ENCODE measurements at places on chromosomes 6 and 20.

DNA sequence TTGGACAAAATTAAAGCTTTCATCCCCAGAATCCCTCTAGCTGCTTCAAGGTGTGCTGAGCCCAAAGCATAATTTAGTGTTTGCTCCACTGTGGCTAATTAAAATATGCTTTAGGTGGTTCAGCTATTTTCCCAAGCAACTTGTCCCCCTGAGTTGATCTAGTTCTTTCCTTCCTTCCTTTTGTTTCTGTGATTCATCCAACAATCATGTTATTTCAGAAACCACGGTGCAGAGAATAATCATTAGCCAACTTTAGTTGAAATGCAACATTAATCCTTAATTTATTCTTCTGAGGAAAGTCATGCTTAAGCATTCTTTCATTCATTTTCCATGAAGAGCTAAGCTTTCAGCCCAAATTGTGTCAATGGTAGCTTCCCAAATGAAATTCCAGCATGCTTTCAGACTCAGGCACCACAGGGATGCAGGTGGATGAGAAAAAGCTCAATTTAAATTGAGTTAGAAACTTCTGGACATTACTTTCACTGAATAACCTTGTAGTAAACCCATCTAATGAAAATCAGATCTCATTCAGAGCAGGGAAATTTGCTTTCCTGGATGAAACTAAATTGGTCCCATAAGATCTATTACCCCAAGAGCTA lies 209.0 kb upstream of the NT5E start:
- DNase-seq = peak; percentile 4

- DNase-seq = no peak
These were observed 172.0 kb downstream of the TBC1D7 start for GRCh38 chr6:13156381-13156780.

DNA sequence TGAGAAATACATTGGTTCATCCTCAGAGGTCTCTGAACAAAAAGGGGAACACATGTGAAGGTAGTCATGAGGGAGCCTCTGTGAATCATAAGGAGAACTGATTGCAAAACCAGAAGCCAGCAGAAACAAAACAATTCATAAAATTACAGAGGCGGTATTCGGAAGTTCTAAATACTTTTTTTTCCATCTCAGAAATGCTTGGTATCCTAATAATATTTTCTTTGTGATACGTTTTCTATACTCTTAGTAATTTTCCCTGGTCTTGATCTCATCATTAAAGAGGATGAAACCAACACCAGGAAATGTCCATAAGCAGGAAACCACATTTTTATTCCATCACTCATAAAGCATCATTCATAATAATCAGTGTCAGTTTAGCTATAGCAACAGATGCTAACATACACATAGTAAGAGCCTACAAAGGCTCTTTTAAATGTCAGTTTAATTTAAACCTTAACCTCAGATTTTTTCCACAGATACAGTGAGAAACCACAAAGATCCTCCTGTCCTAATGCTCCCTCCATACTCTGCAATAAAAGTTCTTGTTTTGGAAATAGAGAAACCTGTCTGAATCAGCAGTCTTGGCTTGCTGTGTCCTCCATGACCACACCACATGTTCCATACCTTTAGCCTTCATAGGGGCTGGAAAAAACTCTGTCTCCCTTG lies 29.2 kb downstream of the SGK1 start:
- DNase-seq = no peak

DNA sequence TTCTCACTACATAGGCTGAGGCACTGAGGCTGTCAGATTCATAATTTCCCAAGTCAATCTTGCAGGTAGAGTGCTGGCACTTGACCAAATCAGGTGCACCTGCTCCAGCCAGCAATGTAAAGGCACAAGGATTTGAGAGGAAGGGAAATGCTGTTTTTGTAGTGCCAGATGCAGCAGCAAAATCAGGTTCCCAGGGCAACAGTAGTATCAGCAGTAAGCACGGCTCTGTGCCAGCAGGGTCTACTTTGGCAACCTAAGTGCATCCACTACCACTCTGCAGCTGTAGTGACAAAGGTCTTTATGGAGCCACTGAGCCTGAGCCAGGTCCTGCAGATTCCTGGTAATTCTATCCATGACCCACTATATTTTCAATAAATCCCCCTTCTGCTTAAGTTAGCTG lies 329.5 kb downstream of the TPBG start:
- DNase-seq = no peak

DNA sequence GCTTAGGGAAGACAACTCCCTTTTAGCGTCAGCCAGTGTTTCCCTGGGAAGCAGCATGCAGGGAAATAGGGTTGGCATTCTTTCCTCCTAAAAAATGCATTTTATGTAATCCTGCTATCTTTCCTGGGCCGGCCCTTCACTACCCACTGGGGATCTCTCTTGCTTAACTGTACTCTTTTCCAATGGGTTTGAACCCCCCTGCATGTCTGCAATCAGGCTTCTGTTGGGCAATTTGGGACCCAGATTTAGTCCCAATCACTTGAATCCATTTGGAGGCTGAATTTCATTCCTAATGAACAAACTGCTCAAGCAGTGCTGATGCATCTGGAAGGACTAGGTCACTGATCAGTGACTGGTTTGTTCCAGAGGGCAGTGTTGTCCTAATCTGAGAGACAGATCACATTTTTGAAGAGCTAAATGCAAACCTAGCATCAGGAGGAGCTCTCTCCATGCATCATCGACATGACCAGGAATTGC lies 152.0 kb downstream of the TSHZ2 start:
- no peak for DNase-seq

- no peak for DNase-seq
These were observed 11.8 kb downstream of the SRC start for GRCh38 chr20:37357481-37358365.

DNA sequence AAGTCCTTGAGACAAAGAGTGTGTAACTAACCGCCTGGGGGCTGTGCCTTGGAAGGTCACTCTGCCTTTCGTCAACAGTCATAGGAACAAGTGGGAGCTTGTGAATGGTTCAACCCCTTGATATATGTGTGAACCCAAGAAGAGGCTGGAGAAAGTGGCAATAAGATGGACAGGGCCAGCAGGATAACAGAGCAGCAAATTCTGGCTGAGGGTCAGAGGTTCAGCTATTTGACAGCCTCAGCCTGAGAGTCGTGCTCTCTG lies 54.9 kb downstream of the CPNE5 start:
- DNase-seq = no peak

GRCh38 chr20:25193843-25194242 lies 1.7 kb upstream of the ENTPD6 start:
- no peak for DNase-seq

- DNase-seq = no peak
These were observed 151.9 kb upstream of the COL21A1 start for GRCh38 chr6:56399250-56399671.

- DNase-seq = no peak
These were observed 176.7 kb upstream of the BTBD3 start for GRCh38 chr20:11740975-11741374.

DNA sequence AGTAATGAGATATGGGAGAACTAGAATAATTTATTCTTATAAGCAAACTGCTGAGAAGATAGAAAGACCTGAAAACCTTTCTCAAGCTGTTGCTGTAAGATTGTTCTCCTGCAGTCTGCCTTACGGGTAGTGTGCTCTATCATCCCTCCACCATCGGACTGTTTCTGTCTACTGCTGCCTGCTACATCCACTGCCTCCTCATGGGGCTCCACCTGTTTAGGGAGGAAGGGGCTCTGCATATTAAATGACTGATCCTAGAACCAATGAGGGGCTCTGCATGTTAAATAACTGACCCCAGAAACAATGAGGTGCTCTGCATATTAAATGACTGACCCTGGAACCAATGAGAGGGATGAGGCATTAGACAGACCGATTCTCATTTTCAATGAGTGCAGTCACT lies 654.6 kb downstream of the KIF16B start:
- DNase-seq = no peak

GRCh38 chr6:45156075-45156474 lies 172.1 kb upstream of the RUNX2 start:
- DNase-seq = no peak

GRCh38 chr20:59453759-59454560 lies 150.4 kb upstream of the PHACTR3 start:
- DNase-seq = no peak

- no peak for DNase-seq
These were observed 299.1 kb downstream of the EPHA7 start for GRCh38 chr6:93120154-93120742.

- DNase-seq = no peak
These were observed 61.2 kb downstream of the RGS17 start for GRCh38 chr6:153069897-153070296.

GRCh38 chr6:109580519-109580918 lies 97.5 kb upstream of the ZBTB24 start:
- peak; percentile 2 for DNase-seq

- DNase-seq = no peak
These were observed 16.3 kb downstream of the JAG1 start for GRCh38 chr20:10657453-10657852.

- DNase-seq = no peak
These were observed 11.4 kb upstream of the COL9A1 start for GRCh38 chr6:70314296-70314695.

DNA sequence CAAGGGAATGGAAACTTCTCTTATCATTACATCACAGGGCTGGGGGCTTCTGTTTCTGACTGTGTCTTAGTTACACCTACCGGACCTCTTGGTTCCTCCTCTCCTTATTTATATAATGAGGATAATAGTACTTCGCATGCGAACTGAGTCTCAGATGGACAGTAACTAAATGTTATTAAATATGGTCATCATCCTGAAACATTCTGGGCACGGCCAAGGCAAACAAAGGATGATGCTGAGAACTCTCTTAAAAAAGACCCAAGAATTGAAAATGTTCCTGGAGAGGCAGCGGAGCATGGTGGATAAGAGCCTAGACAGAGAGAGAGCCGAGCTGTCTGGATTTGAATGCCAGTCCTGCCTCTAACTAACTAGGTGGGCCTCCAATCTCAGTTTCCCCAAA lies 119.8 kb upstream of the SASH1 start:
- DNase-seq = no peak

GRCh38 chr6:169862892-169863525 lies 111.6 kb downstream of the ERMARD start:
- DNase-seq = no peak

- no peak for DNase-seq
These were observed 66.4 kb upstream of the THBS2 start for GRCh38 chr6:169320013-169320412.

DNA sequence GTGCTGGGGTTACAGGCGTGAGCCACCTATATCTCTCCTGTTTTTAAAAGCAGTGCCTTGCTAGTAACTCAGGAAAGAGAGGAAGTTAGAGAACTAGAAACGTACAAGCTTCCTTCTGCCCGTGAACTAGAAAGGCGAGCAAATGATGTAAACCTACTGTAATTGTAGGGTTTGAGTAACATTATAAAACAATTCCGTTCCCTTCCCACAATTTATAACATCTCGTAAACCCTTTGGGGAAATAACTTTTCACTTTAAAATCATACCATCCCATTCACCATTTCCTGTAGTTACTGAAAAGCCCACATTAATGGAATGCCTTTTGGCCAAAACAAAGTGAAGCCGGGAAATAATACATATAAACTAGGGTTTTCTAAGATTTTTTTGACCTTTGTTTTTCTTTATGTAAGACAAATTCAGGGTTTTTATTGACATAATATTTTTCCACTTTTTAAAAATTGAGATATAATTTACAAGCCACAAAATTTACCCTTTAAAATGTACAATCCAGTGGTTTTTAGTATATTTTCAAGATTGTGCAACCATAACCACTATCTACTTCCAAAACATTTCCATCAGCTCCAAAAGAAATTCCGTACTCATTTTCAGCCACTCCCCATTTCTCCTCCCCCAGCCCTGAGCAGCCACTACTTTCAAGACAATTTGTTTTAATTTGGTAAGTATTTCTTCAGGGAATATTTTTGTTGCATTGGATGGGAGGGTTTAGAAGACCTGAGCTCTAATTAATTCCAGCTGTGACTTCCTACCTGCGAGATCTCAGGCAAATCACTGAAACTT lies 175.1 kb upstream of the PDE10A start:
- no peak for DNase-seq

- DNase-seq = no peak
These were observed 123.2 kb downstream of the TFAP2C start for GRCh38 chr20:56752274-56752673.

GRCh38 chr6:16243055-16243454 lies 4.7 kb downstream of the GMPR start:
- DNase-seq = no peak

DNA sequence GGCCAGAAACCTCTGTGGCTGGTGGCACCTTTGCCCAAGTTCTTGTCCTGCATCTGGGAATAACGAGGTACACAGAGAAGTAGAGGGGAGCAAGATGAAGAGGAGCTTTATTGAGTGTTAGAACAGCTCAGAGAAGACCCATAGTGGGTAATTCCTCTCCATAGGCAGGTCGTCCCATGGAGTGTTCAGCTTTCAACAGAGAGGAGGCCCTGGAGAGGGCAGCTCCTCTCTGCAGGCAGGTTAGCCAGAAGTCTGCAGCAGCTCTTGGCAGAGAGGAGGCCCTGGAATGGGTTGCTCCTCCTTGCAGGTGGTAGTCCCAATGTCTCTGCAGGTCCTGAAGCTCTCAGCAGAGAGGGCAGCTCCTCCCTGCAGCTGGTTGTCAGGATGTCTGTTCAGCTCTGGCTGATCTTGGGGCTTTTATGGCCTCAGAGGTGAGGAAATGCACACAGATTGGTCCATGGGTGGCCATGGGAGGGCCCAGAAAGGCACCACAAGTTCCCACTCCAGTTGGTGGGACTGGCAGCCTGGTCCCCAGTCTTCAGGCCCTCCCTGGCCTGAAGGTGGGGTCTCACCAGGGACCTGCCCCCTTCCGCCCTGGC lies 89.0 kb downstream of the IPCEF1 start:
- no peak for DNase-seq

- DNase-seq = no peak
These were observed 207.7 kb upstream of the PTCHD4 start for GRCh38 chr6:48318670-48319069.

DNA sequence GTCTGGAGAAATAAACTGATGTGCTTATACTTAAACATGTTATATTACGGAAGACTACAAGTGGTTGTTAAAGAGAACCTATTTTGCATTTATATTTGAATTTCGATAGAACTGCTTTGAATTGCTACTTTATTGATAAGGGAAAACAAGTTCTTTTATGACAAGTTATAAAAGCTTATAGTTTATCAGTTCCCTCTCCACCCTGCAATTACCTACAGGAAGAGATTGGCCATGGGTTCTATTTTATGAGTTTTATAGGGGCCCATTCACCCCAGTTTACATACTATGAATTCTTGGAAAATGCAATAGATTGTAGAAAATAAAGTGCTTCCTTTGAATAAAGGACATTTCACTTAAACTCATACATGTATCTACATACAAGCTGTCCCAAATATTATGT lies 144.4 kb downstream of the AHI1 start:
- no peak for DNase-seq

DNA sequence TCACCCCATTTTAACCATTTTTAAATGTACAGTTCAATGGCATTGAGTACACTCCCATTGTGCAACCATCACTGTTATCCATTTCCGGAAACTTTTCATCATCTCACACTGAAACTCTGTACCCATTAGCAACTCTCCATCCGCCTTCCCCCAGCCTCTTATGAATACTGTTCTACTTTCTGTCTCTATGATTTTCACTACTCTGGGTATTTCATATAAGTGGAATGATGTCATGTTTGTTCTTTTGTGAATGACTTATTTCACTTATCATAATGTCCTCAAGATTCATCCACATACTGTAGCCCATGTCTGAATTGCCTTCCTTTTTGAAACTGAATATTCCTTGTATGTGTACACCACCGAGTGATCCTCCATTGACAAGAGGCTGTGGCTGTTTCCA lies 92.9 kb upstream of the TOX2 start:
- DNase-seq = no peak
